ENCODE measurements at places on chromosomes 1 and 21. TPM values are rescaled to one million over a fixed set of nuclear protein-coding genes. Genes with fewer than 3 reads are reported as not detected.

The KRTAP19-3 gene
- not detected for total RNA-seq

The LRRC8B gene
- 42.9 TPM for total RNA-seq

The CD84 gene
- total RNA-seq: not detected

The FLG2 gene
- total RNA-seq: not detected

- no peak for DNase-seq
Measured at GRCh38 chr1:227899820-227900449, 47.8 kb downstream of the WNT9A start.

GRCh38 chr1:70066711-70067110, 138.7 kb downstream of the LRRC40 start:
- no peak for DNase-seq

- no peak for DNase-seq
Measured at GRCh38 chr1:167061073-167061464, 29.1 kb downstream of the GPA33 start.

DNA sequence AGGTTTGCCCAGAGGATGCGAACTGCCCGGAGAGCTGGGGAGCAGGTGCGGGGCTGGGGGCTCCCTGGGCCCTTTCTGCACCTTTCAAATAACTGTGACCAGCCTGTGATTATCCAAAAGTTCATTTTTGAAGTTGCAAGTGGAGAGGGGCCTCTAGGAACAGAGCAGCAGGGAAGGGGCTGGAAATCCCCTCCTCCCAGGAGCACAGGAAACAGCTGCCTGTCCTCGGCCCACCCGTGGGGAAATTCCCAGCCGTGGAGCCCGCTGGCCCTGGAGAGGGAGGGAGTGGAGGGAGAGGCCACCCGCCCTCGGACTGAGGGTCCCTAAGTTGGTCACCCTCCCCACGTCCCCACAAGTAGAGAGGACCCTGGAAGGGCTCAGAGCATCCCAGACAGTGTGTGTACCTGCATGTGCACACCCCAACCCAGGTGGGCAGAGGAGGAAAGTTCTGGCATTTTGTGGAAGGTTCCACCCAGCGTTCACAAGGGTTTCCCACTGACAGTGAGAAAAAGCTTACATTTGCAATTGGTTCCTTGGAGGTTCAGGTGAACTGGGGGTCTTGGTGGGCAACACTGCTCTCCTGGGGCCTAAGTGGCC, 1.2 kb upstream of the TNFRSF4 start:
- no peak for DNase-seq

- no peak for DNase-seq
Measured at GRCh38 chr1:7373251-7373650, 397.8 kb upstream of the VAMP3 start.

- DNase-seq: no peak
Measured at GRCh38 chr1:75588779-75589475, 22.0 kb downstream of the SLC44A5 start.

GRCh38 chr1:231727171-231727570, 100.6 kb downstream of the DISC1 start:
- DNase-seq: no peak

DNA sequence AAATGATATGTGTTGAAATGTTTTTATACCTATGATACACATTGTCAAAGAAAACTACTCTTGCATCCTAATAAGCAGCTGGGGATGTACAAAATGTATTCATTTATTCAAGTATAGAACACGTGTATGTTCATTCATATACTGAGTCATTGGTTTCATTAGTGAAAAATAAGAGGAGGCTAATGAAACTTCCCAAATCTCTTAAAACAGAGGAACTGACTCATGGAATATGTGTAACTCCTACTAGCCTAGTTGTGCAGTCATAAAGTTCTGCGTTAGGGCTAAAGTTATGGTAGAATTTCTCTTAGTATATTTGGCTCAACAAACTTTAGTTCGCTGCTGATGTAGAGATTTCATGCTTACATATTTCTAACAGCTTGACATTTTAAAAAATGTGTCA, 441.6 kb downstream of the NCAM2 start:
- no peak for DNase-seq

DNA sequence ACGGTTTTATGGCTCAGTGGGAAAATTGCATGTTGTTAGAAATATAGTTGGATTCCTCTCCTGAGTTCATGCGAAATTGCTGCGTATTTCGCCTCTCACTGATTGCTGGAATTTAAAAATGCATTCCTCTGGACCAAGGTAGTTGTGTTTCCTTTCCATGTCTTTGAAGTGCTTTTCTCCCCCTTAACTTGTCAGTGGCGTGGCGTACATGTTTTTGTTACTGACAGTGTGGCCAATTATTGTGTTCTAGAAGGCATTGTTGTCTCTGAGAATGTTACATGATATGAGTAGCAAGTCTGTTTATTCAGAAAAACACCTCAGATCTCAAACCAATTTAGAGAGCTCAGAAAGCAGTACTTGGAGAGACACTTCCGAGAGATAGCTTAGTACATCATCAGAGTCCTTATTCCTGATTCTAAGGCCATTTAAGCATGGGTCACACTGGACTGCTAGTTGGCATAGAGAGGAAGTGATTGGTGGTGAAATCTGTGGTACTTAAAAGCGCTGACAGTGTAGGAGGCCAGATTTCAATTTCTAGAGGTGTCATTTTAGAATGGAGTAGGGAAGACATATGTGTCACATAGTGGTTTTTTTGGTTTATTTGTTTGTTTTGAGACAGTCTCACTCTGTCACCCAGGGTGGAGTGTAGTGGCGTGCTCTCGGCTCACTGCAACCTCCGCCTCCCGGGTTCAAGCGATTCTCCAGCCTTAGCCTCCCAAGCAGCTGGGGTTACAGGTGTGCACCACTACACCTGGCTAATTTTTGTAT, 184.4 kb downstream of the RYR2 start:
- no peak for DNase-seq

All from Calu3 (cell line).